Activated gamma-delta T cell (primary cell): ENCODE measurements at places on chromosomes 2 and 18.

- no peak for DNase-seq
Observed at GRCh38 chr2:99653433-99653832, 163.6 kb upstream of the REV1 start.

DNA sequence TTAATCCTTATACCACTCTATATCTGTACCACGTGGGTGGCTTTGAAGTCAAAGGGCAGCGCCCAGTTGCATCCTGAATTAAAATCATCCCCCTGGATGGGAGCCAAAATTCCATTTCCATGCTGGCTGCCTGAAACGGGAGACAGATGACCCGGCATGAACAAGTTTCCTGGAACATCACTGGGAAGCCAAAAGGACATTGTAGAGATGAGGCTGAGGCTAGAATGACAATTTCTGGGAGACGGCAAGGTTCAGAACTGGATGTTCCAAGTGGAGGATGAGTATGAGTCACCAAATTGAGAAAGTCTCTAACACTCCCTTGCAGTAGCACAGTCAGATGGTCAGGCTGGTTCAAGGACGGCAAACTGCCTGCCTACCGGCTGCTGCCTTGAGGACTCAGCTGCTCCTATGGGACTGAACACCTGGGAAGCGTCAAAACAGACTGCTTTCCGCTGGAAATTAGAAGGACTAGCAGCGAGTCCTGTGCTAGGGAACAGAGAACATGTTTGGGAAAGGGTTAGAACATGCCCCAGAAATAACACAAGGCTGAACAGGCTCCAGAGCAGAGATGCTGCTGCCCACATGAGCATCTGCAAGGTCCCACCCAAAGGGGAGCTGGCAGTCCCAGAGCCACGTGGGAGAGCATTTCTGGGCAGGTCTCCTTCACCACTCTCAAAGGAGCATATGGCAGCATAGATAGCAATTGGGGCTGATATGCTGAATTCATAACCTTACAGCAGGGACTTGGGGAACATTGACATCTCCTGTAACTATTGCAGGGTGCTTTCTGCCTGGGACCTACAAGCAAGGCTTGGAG is 32.0 kb downstream of the YPEL5 start:
- DNase-seq = no peak

GRCh38 chr2:44134848-44135247 is 33.8 kb upstream of the PPM1B start:
- DNase-seq = no peak

DNA sequence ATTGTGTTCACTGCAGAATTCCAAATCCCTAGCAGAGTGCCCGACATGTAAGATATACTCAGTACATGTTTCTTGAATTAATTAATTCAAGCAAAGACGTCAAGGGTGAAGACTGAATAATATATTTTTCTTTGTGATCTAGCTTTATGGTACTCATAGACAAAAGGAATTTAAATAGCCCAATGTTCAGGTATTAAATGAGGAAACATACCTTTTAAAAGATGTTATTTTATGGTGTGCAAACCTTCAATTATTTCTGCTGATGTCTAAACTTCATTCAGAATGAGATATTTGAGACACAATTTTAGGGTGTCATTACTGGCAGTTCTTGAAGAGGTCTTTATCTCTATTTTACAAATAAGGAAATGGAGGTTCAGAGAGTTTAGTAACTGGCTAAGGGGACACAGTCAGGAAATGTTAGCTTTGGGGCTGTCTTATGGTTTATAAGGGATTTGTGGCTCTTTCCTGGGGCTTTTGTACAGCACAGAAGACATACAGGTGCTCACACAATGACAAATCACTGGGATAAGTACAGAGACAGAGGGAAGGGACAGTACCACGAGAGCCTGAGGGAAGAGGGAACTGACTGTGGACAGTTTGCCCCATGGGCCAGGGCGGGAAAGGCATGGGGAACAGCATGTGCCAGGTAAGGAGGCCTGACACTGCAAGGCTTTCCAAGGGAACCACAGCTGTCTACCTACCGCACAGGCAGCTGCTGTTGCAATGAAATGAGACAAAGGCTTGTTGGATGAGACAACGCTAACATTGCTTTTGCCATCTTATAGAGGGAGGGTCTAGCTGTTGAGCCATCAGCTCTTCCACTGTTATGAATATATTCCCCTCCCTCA is 155.3 kb downstream of the DDX1 start:
- no peak for DNase-seq

DNA sequence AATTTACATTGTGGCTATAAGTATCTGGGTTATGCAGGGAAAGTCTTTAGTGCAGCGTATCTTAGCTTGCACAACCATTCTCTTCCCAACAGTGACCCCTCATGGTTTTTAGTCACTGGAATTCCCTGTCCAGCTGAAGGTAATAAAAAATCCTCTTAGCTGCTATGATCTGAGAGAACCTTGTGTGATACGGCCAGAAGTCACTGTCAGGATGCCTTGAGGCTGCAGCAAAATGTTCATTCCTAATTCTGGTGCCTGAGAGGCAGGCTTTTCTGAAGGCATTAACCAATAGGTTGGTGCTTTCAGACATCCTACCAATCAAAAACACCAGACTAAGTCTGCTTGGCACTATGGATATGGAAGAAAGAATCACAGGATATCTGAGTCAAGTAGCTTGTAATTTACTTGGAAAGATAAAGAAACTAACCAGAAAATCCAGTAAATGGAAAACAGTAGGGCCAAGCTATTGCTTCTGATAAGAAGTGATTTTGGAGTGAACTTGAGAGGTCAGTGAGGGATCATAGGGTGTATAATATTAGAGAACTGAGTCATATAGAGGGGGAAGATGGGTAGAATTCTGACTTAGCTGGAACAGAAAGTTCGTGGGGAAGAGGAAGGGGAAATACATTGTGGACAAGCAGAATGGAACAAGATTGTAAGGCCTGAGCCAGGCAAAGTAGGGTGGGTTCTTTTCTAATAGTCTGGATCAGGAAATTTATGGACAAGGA is 89.0 kb upstream of the SLC14A2 start:
- no peak for DNase-seq

DNA sequence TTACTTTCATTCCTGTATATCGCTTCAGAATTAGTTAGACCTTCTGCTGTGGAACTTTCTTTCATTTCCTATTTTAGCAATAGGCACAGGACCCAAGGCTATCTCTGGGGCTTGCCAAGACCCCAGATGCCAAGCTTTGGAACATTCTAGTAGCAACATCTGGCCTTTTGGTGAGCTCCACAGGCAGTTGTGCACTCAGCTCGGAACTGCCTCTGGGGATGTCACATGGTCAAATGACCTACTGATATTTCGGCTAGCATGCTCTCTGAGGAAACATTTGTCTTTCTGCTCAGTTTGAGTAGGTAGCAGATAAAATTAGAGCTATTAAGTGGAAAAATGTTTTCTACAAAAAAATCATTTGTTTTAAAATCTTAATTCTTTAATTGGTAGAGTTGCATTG is 76.6 kb upstream of the ITGA4 start:
- DNase-seq = no peak

- DNase-seq = no peak
Observed at GRCh38 chr2:42900289-42900891, 108.0 kb upstream of the HAAO start.

DNA sequence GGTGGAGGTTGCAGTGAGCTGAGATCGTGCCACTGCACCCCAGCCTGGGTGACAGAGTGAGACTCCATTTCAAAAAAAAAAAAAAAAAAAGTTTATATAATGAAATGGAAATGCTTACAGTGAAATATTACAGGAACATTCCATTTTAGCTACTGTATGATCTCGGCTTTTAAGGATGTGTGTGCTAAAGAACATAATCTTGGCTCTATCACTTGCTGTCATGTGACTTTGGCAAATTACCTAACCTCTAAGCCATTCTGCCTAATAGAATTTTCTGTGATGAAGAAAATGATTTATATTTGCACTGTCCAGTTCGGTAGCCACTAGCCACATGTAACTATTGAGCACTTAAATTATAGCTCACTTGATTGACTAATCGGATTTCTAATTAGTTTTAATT is 36.3 kb downstream of the SMAD4 start:
- DNase-seq = no peak

- DNase-seq = no peak
Observed at GRCh38 chr18:53567929-53568574, 656.4 kb downstream of the MBD2 start.
